ENCODE measurements at places on chromosomes 7 and 10. TPM values are rescaled to one million over a fixed set of nuclear protein-coding genes. Genes with fewer than 3 reads are reported as not detected.

DNA sequence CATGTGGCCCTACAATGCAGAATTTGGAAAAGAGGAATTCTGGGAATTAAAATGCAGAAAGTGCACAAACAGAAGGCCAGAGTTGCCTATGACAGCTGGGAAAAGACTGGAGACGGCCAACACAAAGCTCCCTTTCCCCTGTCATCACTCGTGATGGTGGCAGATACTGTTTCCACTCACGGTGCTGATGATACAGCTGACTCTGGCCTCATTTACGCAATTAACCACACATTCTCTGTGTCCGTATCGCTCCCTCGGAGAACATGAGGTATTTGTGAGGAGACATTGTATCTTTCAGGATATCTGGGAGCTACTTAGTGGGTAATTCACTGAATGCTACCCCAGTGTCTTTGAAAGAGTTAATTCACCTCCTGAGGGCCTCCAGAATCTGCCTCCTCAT lies 172.8 kb downstream of the TAX1BP1 start:
- DNase-seq: no peak

DNA sequence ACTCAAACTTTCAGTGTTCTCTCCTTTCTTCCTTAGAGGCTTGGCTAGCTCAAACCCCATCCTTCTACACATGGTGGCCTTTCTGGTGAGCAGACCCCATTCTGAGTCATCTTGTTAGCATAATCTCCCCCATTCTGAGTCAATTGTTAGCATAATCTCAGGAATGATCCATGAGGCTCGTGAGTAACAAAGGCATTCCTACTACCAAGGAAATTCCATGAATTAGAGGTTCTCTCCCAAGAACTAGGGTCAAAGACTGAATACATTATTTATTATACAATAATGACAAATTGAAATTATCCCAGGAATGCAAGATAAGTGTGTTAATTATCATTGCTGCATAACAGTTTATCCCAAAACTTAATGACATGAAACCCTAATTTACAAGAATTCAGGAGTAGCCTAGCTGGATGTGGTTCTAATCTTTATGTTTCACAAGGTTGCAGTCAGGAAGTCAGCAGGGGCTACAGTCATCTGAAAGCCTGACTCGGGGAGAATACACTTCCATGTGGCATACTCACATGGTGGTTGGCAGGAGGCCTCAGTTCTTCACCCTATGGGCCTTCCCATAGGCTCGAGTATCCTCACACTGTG lies 100.2 kb downstream of the MMRN2 start:
- no peak for DNase-seq

Gene GIMAP6
- 262 TPM for total RNA-seq

Gene ELFN1
- total RNA-seq: 1.2 TPM

Gene NRCAM
- total RNA-seq: 16.0 TPM

DNA sequence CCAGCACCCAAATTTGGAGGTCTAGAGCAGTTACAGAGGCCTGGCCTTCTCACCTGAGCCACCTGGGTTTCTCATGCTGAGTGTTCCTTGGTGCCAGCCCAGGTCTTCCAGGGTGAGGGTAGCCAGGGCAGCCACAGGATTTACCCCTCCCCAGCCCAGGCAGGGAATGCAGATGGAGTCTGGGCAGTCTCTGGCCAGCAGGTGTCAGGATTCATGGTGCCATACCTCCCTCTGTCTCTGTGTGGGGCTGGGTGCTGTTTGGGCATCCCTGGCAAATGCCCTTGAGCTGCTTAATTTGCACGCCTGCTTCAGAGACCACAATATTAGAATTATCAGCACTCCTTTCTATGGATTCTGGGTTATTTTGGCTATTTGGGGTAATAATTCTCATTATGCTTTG lies 246.7 kb downstream of the GFRA1 start:
- DNase-seq: peak; percentile 6

DNA sequence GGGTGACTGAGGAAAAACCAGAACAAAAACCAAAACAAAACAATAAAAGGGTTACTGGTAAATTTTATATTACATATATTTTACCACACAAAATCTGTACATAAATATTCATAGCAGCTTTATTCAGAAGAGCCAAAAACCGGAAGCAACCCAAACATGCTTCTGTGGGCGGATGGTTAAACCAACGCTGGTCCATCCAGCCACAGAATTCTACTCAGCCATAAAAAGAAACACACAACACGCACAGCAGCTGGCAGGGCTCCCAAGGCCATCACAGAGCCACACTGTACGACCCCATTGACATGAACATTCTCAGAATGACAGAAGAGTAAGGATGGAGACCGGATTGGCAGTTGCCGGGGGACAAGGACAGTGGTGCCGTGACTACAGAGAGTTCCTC lies 83.6 kb downstream of the PROSER2 start:
- no peak for DNase-seq

DNA sequence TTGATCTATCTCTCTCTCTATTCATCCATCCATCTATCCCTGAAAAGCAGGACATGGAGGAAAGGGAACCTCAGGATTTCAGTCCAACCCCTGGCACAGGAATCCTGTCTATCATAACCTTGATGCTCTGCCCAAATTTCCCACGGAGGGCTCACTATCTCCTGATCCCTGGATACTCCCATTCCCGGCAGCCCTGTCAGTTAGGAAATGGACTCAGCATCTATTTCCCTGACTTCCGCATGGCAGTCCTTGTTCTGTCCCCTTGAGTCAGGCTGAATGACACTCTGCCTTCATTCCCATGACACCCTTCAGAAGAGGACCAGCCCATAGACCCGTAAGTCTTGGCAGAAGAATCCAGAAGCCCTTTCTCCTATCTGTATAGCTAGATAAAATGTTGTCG lies 77.7 kb downstream of the VWA2 start:
- DNase-seq: no peak

Gene HMX3
- not detected for total RNA-seq

GRCh38 chr10:77974396-77975074 lies 48.0 kb upstream of the DLG5 start:
- peak; percentile 44 for DNase-seq

DNA sequence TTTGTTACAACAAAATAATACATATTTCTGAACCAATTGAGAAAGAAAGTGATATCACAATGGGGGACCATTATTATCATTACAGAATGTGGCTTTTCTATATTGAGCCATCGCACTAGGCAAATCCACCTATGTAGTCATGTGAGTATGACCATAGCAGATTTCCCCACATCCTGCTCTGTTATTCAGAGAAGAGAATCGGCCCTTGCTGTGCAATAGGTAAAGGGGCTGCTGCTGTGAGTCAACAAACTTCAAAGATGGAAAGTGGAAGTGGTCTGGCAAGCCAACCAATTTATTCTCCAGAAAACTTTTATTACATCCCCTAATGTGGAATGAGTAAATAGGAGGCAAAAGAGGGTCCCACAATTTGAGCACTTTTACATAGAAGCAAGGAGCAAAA lies 573.4 kb downstream of the ETV1 start:
- no peak for DNase-seq

- DNase-seq: no peak
These were observed 26.1 kb downstream of the DIP2C start for GRCh38 chr10:663466-663751.

Gene EPHA1
- not detected for total RNA-seq

- no peak for DNase-seq
These were observed 36.5 kb downstream of the DLG5 start for GRCh38 chr10:77890097-77890496.

DNA sequence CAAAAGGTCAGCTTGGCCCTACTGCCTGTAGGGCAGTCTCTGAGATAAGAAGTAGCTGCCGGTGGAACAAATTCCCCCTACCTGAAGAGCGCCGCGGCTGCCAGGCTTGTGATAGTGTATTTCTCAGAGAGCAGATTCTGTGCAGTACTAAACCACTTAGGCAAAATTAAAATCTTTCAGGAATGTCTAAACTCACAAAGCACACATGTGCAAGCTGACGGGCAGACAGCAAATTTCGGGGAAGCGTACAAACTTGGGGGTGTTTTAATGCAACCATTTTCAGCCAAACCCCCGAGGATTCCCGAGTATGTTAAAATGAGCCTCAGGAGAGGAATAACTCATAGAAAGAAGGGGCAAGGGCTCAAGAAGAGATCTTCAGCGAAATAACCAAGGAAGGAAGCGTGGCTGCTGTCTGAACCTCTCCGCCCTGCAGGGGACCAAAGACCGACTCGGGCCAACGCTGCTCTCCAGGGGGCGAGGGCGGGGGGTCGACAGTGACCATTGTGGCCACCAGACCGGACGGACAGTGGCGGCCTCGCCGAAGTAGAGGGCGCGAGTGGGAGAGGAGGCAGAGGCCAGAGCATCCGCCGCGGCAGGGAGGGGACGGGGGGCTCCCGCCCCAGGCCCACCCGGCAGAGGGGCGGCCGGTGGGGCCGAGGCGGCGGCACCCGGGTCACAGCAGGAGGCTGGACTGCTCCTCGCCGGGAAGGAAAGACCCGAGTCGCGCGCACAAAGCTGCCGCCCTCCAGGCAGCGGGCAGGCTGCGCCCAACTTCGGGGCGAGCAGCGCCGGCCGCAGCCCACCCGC lies 819 bp downstream of the HYCC1 start:
- DNase-seq: peak; percentile 43

DNA sequence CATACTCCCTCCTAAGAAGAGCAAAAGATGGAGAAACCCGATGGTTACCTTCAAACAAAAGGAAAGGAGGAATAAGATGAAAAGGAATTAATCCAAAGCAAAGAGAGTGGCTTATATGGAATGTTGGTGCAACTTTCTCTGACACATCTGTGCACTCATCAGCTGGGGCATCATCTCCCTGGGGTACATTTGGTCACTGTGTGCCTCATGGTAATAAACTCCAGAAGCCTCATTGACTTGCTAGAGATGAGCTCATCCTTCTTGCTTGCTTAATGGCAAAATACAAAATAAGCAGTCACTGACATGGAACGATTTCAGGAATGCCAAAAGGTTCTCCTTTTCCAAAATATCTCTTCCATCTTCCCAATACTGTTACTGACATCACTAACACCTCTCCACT lies 22.5 kb downstream of the CAV1 start:
- DNase-seq: no peak

Gene GPR37
- total RNA-seq: 0.14 TPM

DNA sequence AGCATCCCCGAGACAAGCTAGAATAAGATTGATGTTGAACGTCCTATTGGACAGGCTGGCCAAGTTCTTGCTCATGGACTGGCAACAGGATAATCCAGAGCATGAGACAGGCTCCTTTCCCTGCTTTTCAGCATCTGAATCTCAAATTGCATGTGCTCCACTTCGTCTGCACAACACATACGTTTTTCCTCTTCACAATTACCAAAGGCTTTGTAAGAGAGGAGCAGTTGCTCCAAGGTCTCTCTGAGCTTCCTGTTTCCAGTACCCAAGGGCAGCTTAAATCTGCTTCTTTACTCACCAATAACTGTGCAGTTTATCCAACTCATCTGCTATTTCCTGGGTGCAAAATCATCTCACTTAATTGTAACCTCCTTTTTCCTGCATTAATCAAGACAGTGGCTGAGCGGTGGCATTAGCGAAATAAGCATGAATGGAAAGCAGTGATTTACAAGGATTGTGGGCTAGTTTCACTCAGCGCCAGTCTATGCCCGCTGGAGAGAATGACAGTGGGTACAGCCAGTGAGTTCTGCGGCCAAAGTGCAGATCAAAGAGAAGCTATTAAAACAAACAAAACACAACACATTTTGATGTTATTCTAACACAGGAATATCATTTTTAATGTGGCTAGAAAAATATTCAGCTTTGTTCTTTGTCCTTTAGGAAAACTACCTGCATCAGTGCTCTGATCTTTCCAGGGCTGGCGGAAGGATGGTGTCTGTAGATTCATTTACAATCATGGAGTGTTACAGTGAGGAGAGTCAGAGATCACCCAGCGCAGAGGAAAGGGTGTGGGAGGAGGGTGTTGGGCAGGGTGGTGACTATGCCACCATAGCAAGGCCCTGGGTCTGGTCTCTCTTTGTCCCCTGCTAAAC lies 79.8 kb downstream of the CHN2 start:
- no peak for DNase-seq

Gene ZNF438
- 3.9 TPM for total RNA-seq

DNA sequence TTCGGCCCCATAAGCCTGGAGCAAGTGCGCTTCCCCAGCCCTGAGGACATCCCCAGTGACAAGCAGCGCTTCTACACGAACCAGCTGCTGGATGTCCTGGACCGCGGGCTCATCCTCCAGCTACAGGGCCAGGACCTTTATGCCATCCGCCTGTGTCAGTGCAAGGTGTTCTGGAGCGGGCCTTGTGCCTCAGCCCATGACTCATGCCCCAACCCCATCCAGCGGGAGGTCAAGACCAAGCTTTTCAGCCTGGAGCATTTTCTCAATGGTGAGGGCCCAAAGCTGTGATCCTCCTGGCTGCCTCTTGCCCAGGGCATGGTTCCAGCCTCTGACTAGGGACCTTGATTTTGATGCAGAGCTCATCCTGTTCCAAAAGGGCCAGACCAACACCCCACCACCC lies 10.1 kb downstream of the IRF5 start:
- no peak for DNase-seq

GRCh38 chr10:78976825-78977755 lies 91.7 kb upstream of the ZMIZ1 start:
- DNase-seq: no peak

DNA sequence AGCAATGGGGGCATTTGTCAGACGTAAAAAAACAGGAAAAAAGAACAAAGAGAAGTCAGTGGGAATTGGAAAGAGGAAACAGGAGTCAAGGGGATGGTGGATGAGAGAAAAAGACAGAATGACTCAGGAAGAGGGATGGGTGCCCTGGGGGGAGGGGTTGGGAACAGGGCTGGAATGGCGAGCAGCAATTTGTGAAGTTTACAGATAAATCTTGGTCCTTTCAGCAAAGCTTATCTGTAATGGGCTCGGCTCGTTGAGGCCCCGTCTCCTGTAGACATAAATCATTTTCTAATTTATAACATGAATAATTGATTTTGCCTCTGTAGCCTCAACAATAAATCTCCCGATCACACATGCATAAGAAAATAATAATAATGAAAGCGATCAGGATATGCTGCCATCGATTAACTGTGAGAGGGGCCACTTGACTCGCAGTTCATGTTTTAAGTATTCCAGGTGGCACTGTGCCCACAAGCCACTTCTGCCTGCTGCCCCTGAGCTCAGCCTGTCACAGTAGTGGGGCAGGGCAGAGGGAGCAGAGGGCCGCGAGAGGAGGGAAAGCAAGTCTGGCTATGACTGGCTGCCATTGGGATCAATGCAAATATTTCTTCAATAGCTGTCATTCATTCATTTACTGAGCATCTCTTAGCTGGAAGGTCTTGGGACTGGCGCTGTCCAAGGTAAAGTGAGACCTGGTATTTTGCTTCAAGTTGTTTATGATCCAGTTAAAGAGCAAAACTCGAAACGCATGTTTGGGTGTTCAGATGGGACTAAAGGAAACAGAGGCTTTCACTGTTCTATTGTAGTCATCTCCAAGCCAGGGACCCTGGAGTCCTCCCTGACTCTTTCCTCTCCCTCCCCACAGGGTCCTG lies 47.4 kb upstream of the R3HCC1L start:
- DNase-seq: peak; percentile 6

GRCh38 chr7:112007185-112007584 lies 199.0 kb downstream of the DOCK4 start:
- no peak for DNase-seq
